ENCODE measurements at places on chromosomes 1 and 21.

DNA sequence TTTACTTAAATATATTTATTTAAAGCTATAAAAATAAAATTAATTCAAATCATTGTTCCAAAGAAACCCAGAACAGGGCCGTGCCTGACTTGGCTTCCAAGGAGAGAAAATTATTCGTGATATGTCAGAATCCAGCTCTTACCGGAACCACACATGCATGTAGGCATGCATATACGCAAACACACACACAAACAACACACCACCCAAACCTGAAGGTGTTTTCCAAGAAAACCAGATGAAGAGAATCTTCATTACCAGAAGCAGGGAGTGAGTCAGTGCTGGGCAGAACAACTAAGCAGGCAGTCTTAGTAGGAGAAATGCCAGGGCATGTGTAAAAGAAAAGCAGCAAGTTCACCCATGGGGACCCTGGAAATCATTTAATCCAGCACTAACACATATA is 432.0 kb upstream of the BEND5 start:
- no peak for DNase-seq

- no peak for DNase-seq
Observed at GRCh38 chr1:152942161-152942560, 4.8 kb upstream of the SPRR5 start.

DNA sequence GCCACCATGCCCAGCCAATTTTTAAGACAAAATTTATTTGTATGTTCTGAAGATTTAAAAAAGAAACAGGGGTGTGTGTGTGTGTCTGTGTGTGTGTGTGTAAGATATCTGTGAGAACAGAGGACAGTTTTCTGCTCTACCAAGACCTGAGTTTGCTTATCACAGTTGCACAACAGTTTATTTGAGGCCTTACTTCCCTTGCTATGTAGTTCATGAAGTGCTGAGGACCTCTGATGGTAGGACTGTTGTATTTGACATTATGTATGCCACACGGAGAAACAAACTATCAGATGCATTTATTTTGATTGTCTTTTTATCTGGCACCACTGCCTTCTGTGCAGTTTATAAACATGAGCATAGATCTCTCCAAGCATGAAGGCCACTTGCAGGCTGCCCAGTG is 355.2 kb downstream of the PBX1 start:
- DNase-seq = no peak

DNA sequence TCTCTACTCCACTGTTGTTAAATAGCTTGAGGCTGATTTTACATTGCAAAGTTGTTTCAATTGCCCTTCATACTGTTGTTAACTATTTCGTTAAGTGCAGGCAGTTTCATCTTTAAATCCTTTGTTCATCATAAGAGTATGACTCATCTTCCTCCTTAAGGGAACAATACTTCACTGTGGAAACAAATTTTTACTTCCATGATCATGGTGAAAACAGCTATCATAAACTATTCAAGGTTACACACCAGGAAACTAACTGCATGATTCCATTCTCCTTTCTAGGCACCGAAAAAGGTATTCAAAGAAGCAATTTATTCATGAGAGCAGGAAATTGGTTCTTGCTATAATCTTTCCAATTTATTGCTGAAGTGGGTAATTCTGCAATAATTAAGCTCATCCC is 593.2 kb downstream of the LRRIQ3 start:
- DNase-seq = no peak

DNA sequence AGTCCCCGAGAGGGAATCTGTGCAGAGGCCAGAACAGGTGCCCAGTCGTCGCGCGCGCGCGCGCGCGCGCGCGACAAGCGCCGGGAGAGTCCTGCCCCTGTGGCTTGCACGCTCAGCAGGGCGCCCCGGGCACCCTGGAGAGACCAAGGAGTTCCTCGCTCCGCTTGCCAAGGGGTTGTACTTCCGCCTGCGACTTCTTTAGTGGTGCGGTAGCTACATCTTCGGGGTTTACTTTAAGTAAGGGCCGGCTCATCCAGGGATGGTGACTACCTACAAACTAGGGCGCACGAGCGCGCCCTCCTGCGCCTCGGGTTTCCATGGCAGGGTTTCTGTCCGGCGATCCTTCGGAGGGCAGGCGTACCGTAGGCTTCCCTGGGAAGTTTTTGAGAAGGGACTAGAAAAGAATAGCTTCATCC is 1.4 kb downstream of the LHX4 start:
- DNase-seq = no peak

GRCh38 chr1:216034506-216034905 is 388.7 kb downstream of the USH2A start:
- no peak for DNase-seq

- no peak for DNase-seq
Observed at GRCh38 chr1:228695015-228695955, 40.0 kb upstream of the RHOU start.
